ENCODE measurements at places on chromosomes 1 and 21.

- no peak for DNase-seq
Measured at GRCh38 chr1:99749504-99750347, 16.7 kb downstream of the FRRS1 start.

DNA sequence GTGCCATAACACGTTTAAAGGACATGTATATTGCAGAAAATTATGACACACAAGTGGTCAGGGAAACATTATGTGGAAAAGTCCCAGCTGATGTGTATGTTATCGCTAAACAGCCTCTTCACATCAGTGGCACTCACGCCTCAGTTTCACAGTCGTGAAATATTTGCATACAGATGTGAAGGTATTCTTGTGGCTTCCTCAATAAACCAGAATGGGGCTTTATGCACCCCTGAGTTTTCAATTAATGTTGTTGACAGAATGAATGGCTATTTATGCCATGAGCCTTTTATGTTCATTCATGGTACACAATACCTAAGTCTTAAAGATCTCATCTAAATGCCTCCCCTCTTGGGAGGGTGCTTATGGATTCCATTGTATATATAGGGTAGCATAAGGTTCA is 202.1 kb upstream of the ADGRL2 start:
- no peak for DNase-seq

DNA sequence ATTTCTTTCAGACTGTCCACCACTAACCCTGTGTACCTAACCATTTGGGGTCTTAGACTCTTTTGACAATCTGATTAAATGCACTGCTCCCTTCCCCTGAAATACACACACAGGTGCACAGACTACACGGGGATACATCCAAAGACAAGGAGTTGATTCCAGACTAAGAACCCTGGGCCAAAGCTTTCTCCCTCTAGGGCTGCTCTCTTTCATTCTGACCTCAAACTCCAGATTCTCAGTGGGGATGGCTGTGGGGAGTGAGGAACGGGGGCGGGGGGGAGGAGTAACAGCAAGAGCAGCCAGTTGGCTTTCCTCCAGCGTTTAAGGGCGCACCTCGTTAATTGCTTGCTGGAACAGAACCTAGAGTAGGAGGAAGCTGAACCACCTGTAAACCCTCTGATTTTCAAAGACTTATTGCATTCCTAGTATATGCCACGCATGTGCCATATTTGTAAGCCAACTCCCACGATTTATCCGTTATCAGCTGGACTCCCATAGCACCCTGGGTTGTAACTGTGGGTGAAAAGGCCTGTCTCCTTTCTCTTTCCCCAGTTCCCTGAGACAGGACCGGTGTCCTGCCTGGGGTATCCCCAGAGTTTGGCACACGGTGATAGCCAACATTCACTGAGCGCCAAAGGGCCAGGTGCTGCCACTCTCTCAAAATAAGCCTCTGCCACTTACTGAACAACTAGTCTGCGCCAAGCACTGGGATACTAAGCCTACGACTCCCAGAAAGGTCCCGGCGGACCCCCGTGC is 920 bp downstream of the MTHFR start:
- DNase-seq, result no peak

- DNase-seq, result peak; percentile 7
Measured at GRCh38 chr1:193730017-193730416, 543.6 kb upstream of the B3GALT2 start.

DNA sequence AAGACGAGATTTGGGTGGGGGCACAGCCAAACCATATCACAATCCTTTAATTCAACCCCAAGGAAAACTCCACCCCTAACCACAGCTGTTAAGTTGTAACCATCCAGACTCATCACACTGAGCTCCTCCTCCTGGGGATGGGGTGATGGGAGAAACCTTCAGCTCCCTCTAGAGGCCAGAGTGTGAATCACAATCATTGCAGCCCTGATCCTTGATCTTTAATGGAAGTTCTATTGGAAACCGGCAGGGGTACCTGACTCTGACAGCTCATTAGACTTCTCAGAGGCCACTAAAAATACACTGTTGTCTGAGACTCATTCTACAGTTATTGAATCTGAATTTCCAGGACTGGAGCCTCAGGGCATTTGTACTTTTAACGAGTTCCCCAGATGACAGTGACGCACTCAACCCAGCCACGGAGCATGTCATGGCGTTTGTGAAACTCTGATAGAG is 127.2 kb downstream of the IGSF21 start:
- peak; percentile 14 for DNase-seq

DNA sequence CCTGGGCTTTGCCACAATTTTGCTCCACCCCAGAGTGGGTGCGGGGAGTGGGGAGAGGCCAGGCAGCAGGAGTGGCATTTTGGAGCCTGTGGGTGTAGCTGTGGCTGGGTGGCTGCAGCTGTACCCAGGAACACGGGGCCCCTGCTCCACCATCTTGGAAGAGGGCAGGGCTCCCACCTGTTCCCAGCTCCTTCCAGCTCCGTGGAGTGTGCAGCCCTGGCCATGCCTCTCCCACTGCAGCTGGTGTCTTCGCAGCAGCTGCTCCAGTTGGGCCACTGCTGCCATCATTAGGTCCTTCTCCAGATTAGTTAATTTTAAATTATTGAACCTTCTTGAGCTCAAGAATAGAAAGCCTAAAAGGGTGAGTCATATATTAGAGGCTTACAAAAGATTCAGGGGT is 17.6 kb downstream of the FAM20B start:
- no peak for DNase-seq

- DNase-seq, result no peak
Measured at GRCh38 chr1:24385160-24385940, 28.2 kb downstream of the STPG1 start.

DNA sequence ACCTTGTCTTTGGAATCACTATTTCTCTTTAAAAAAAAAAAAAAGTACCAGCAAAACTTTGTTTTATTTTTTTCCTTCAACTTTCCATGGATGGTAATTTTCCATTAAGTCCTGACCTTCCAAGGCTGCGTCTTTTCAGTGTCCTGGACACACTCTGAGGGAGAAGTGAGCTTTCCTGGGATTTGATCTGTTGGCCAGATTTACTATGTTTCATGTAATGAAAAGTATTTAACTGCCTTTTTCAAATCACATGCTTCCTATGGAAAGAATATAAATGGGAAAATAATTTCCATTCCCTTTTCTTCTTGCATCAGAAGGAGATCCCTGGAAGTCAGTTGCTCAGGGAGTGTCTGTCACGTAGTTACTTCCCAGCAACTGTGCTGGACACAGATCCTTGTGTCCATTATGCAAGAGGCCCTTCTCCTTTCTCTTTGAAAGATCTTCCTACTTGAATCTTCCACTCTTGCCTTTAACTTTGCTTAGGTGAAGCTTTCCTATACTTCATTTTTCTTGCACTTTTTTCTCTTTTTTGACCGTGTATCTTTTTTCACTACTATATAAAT is 59.3 kb downstream of the CENPF start:
- no peak for DNase-seq

GRCh38 chr21:14836950-14837349 is 227.8 kb downstream of the NRIP1 start:
- DNase-seq, result no peak

All from fibroblast of skin of left quadriceps (primary cell).